ENCODE measurements at places on chromosomes 5 and 9.
A peak's percentile ranks its signal among the peaks of the same experiment; 100 is the strongest.

DNA sequence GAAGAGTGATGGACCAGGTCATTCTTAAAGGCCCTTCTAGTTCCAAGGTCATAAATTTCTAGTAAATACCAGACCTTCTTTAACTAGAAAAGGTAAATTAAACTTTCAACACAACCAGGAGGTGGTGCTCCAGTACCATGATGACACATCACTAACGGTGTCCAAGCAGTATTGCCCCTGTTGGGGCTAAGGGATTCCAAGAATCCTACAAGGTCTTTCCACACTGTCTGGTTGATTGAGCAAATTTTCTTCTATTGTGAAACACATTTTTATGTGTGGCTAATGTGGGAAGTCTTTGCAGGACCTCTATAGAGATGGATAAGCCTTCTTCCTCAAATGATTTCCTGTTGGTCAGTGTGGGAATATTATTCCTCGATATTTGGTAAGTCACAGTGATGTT lies 459.6 kb upstream of the PAPPA start:
- peak; percentile 95 for DNase-seq

DNA sequence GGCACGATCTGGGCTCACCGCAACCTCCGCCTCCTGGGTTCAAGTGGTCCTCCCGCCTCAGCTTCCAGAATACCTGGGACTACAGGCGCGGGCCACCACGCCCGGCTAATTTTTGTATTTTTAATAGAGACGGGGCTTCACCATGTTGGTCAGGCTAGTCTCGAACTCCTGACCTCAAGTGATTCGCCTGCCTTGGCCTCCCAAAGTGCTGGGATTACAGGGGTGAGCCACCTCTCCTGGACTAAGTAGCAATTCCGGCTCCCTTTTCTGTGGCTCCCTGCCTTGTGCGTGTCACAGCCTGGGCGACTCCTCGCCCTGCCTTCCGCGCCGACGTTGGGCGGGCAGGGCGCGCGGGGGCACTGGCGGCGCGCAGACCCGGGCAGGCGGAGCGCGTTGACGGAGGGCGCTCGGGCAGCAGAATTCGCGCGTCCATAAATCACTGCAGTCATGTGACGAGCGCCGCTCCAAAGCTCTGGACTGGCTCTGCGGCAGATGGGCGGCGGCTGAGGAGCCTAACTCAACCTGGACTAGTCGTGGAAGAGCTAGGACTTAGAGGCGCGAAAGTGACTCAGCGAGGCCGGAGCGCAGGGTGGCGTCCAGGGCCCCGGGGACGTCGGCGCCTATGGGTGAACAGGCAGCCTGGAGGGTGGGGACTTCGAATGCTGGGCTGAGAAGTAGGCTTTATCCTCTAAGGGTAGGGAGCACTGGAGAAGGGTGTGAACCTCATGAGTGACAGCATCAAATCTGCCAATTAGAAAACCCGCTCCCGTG lies 1.4 kb upstream of the CIZ1 start:
- DNase-seq: peak; percentile 91

- no peak for DNase-seq
Observed at GRCh38 chr5:104019956-104020355, 457.4 kb upstream of the NUDT12 start.

- DNase-seq: peak; percentile 86
Observed at GRCh38 chr5:3593771-3594509, 1.7 kb upstream of the IRX1 start.

GRCh38 chr5:36944607-36945225 lies 68.1 kb downstream of the NIPBL start:
- DNase-seq: peak; percentile 64

DNA sequence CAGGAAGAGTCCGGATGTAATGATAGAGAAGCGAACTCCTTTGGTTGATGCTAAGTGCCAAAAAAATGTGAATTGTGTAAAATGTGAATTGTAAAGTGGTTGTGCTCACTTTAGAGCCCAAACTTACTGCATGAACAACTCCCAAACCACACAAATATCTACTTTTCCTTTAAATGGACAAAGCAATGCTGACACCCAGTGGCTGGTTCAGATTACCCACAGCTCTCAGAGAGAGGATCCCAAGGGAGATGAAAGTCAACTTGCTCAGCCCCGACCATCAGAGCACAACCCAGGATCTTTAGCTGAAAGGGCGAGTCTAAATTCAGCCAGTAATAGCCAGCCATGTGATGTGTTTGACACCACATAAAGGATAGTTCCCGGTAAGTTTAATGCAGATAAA lies 133.7 kb downstream of the NMUR2 start:
- peak; percentile 8 for DNase-seq

DNA sequence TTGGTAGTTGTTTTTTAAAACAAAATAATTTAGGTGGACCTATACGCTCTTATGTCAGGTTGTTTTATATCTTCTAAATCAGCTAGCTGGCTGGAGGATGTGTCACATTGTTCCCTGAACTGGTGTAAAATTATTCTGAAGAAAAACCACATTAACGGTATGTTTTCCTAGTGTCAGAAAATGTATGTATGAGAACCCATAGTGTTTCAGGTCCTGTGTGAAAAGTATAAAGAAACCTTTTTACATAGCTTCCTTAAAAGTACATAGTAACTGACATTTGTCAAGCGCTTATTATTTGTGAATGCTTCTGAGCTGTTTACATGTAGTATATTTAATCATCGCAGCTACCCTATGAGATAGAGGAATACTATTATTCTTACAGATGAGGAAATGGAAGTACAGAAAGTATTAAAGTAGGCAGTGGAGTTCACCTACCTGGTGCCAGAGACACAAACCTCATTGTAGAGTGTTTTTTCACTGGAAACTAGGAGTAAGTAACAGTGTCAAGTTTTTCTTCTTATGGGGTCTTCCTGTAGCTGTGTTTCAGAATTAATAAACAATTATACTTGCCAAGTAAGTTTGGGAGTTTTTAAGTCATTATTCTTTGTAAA lies 10.4 kb upstream of the FAM120AOS start:
- no peak for DNase-seq

DNA sequence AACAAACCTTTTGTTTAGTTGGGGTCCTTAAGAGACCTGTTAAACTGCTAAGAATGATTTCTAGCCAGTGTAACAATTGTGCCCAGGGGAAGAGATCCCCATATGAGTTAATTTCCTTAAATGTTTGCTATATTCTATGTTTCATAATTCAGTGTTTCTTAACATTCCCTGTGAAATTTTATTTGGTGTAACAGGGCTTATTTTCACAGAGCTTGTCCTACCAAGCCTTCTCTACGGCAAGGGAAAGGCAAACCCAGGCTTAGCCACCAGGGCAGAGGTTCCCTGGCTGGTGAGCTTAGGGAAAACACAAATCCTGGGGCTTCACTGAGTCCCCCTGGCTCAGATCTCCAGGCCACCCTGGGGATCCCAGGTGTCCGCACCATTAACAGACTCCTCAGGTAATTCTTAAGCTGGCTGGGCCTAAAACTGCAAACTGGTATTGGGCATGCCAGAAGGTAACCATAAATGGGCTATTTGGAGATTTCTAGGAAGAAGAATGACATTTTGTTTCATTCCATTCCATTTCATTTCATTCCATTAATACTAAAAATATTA lies 17.0 kb upstream of the LCP2 start:
- DNase-seq: no peak

- peak; percentile 57 for DNase-seq
Observed at GRCh38 chr9:115883467-115884329, 269.9 kb upstream of the PAPPA start.

DNA sequence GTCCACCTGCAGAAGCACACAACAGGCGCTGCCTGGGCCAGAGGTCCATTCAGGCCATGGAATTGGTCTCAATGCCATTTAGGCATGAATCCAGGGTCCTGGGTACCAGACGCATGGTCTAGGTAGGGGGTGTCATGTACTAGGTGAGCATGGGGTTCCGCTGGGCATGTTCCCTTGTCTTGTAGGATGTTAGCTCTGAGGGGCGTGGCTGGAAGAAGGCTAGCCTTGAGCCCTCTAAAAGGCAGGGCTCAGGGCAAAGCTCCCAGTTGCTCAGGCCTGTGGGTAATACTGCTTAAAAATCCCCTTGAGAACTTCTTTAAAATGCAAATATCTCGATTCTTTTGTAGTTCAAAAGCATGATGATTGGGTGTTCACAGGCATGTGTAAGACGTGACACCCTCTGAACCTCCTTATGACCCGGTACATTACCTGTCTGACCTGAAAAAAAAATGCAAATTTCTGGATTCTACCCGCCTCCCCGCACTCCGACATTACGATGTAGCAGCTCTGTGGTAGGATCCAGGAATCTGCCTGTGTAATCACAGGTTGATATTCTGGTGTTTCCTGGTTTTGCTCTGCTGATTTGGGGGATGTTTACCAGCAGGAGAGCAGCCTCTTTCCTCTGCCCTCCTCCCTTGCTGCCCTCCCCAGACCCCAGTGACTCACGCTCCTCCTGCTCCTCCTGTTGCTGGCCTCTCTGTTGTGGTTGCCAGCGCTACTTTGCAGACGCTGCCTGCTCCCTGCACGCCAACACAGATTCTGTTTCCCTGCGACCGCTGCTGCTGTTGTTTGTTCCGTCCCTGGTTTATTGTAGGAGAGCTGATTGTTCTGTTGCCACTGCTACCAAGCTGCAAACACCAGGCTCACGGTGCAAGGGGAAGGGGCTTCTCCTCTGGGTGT lies 5.7 kb downstream of the TMC1 start:
- DNase-seq: peak; percentile 90

GRCh38 chr5:20649966-20650365 lies 662.0 kb upstream of the CDH18 start:
- no peak for DNase-seq

DNA sequence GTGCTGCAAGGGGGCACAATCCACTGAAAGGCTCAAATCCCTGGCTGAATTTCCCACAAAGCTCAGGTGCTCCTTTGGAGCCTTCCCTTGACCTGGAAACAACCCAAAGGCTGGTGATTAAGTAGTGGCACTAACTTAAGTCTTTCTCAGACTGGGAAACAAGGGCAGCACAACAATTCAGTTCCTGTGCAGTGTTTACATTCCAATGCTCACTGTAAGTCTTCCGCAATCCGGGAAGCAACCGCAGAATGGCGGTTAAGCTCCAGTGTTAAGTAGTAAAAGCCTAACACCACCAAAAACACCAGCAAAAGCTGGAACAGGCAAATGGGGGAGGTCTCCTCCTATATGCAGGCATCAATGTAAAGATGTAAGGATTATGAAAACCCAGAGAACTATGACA lies 117.2 kb downstream of the TRPM3 start:
- DNase-seq: no peak

Measured in fibroblast of skin of right biceps (primary cell).